ENCODE measurements at places on chromosomes 11 and 22.

- DNase-seq: no peak
Observed at GRCh38 chr11:17645190-17645970, 74.0 kb upstream of the MYOD1 start.

GRCh38 chr11:8038393-8038792 is 42.6 kb upstream of the TUB start:
- no peak for DNase-seq

DNA sequence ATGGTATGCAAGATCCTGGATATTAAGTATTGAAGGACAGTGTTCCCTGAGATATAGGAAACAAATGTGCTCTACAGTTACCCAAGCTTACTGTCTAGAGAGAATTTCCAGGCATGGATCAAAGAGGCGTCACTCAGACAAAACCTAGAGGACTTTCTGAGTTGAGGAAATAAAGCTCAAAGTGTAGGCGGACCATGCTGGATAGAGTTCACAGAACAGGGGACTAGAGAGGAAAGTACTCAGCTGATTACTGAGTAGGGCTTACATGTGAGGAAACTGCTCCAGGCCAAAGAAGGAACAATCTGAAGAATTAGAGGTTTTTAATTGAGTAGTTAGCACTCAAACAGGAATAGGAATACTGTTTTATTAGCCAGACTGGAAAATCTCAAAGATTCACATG is 193.3 kb downstream of the TMEM135 start:
- no peak for DNase-seq

GRCh38 chr11:130050257-130050656 is 19.4 kb upstream of the APLP2 start:
- no peak for DNase-seq

- no peak for DNase-seq
Observed at GRCh38 chr22:20204806-20205205, 54.0 kb upstream of the CCDC188 start.

DNA sequence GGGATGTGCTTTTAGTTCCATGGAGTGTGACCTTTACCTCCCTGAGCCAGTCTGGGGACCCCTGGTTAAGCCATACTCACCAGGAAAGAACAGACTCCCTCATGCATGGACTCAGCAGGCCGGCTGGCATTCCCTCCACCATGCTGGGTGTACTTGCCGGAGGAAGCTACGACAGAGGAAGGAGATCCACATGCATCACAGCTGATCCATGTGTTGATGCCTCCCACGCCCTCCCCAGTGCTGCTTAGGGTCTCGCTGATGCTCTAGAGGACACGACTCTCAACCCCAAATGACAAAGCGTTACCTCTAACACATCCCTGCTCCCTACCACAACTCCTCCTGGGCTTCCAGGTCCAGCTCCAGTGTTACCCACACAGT is 39.8 kb downstream of the GAB4 start:
- DNase-seq: no peak

DNA sequence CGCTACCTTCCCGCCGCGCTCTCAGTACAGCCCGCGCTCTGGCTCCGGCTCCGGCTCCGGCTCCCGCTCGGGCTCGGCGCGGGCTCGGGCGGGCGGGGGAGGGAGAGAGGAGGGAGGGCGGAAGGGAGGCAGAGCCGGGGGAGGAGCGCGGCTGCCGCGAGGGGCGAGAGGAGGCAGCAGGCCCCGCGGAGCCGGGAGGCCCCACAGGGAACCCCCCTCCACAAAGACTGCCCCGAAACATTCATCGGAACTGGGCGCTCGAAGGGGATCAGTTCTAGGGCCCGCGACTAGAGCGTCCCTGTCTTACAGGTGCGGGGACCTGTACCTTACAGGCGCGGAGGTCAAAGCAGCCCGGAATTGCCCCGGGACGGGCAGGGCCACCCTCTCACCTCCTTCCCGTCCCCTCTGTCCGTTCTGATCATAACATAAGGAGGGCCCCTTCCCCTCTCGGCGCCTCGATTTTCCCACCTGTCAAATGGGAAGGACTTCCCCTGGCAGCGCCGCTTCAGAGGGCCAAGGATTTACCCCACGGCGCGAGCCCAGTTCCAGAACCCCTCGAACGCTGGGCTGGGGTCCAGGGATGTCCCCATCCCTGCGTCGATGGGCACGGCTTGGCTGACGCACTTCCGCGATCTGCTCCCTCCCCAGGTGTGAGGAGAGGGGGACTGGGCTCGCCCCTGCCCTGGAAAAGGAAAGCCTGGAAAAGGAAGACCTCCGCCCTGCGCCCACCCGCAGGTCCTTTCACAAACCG is at the start of gene SHISA8:
SHISA8 (minus strand) TSS at position 40 of the 751 bp plus-strand sequence. CDS start 407 bp downstream, outside the sequence.
- DNase-seq: peak; percentile 39

DNA sequence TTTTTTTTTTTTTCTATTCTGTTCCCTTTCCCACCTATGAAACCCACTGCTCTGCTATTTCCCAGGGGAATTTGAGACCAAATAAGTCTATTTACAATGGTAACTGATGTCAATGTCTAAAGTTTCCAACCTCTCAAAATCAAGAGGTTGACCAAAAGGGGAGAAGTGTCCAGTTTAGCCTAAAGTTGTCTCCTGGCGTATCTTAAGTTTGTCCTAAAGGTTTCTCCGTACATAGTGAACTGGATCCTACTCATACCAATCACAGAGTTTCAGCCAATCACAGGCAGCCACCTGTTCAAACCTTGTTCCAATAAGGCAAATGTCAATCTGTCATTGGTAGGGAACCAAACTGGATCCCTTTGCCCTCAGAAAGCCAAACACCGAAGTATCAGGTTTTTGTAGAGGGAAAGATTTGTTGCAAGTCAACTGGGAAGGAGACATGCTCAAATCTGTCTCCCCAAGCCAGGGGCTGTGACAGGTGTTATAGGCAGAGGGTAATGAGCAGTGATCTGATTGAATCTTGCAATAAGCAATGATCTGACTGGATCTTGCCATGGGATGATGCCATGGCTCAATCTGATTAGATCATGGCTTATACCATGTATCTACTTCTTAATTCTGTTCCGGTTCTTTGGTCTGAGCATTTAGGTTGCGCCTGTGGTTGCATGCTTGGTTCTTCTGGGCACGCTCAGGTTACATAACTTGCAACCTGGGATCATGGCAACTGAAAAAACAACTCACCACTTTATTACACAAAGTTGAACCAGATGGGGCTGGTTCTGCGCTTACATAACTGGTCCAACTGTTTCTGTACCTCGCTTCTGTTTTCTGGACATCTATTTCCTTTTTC is 1.1 kb upstream of the VPS37C start:
- peak; percentile 57 for DNase-seq

- DNase-seq: no peak
Observed at GRCh38 chr11:119936426-119936825, 201.5 kb downstream of the TRIM29 start.

DNA sequence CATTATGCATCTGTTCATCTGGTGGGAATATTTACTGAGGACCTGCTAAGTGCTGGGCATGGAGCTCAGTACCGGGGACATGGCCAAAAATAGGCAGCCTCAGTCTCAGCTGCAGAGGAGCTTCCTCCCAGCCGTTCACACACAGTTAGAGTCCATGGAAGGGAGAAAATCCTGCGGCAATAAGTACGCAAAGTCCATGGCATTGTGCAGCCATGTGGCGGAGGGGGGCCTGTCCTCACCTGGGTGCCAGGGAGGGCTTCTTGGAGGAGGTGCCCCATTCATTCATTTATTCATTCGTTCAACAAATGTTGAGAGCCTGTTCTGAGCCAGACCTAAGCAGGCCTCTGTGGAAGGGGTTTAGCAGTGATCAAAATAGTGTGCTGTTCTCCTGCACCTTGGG is 59.3 kb upstream of the ANO1 start:
- no peak for DNase-seq

DNA sequence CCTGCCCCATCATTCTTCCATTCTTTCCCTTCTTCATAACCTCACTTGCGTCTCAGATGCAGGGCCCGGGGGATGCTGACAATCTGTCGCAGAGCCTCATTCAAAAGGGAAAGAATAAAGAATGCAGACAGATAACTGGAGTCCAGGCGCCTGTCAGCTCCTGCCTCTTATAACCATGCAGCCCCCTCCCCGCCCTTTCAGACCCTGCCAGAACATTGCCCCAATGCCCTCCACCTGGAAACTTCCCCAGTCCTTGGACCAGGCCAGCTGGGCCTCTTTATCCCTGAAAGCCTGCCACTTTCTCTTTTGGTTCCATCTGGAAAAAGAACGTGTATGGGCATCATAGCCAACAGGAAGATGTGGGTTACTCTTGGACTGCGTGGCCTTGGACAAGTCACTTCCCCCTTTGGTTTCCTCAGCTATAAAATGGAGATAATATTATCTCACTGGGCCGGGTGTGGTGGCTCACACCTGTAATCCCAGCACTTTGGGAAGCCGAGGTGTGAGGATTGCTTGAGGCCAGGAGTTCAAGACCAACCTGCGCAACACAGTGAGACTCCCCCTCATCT is 2.1 kb upstream of the TCF20 start:
- DNase-seq: no peak

DNA sequence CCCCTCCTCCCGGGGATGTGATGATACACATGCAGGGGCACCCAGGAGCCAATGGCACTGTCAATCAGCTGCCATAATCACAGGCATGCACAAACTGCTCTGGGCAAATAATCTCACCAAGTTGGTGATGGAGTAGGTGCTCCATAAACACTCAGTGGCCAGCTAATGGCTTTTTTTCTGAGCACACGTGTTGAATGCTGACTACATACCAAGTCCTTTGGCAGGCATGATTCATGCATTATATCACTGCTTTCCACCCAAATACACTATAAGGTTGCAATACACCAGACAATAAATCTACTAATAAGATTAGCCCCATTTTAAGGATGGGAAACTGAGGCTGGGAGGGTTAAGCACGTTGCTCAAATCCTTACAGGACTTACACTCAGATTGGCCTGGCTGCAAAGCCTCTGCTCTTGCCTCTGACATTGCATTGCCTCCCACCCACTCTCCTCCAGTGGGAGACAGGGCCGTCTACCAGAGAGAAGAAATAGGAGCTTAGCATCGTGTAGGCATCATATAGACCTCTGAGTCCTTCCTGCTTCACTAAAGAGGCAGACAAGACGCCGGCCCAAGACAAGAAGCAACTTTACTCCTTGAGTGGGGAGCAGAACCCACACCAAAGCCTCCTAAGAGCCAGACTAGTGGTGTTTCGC is 32.7 kb upstream of the ACCSL start:
- peak; percentile 80 for DNase-seq

- no peak for DNase-seq
Observed at GRCh38 chr11:35009944-35010342, 93.5 kb downstream of the PDHX start.

- peak; percentile 77 for DNase-seq
Observed at GRCh38 chr22:49827853-49828598, at the start of gene BRD1. Gene BRD1, minus strand, starts transcription at chr22:49827873. Its CDS starts 3,556 bp downstream, at chr22:49824317.

GRCh38 chr11:121476379-121477032 is 23.7 kb upstream of the SORL1-AS1 start:
- DNase-seq: no peak

DNA sequence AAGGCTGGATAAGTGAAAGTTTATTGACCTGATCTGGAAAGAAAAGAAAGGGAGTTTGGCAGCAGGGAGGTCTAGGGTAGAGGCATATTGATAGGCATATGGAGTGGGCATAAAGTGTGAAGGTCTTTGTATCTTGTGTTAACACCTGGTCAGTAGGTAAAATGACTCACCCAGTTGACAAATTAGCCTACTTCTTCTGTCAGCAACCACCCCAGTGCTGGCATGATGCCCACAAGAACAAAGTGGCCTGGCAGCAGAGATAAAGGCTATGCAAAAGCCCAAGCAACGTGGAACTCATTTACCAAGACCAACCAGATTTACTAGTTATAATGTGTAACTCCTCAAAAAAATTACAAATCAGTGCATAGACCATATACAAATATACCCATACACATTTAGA is 4.9 kb downstream of the OR10A3 start:
- no peak for DNase-seq

GRCh38 chr11:121887569-121887968 is 228.4 kb downstream of the BLID start:
- no peak for DNase-seq

GRCh38 chr22:21051831-21052400 is 6.2 kb downstream of the LRRC74B start:
- peak; percentile 28 for DNase-seq

- peak; percentile 78 for DNase-seq
Observed at GRCh38 chr11:26976389-26976788, 17.5 kb upstream of the FIBIN start.

DNA sequence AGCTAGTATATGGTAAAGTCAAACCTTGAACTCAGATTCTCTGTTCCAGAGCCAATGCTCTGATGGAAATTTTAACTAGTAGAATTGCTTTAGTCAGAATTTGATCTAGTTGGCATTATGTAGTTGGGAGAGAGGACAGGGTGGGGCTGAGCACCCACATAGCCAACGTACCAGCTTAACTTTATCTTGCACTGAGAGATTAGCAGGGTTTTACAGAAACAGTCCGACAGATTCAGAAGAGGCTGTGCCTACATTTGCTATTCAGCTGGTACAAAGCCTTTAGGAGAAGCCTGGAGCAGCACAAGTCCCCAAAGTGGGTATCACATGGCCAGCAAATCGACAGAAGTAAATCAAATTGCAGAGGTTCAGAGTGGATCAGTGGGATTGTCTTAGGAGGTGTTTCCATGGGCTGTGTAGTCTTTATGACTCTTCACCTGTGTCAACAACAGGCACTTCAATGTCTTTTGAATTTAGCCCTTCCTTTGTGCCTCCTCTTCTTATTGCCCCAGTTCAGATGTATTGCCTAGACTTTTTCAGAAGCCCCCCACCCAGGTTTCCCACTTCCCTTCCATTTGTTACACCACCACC is 7.3 kb upstream of the CSRP3 start:
- no peak for DNase-seq

GRCh38 chr22:41940832-41941765 is 5.9 kb downstream of the CENPM start:
- peak; percentile 77 for DNase-seq

DNA sequence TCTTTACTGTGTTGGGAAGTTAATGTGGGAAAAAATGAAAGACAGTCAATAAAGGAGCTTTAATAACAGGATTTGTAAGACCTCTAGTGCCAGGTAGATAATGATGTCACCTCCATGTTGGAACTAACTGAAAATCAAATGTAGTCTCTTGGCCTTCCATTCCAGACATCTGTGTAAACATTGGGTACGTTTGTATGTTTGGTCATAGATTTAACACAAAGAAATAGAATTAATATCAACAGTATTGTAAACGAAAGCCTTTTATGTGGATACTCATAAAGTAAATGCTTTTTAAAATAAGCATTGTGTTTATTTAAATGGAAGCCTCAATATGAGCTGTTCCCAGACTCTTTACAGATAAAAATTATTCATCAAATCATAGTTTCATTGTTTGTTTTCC is 605.7 kb downstream of the METTL15 start:
- DNase-seq: no peak

DNA sequence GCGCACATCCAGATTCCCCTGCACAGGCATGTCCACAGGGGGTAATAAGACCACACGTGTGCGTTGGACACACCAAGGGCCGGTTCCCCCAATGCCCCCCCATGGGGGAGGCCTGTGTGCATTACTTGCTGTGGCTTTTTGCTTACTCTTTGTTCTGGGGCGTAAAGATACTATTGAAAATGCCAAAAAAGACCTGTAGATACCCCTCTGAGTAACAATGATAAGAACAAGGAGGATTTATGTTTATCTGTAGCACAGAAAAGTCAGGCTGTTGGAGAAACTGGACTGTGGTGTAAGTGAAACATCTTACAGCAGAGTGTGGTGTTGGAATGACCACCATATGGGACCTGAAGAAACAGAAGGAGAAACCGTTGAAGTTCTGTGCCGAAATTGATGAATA is 103.2 kb downstream of the TBC1D22A start:
- no peak for DNase-seq

GRCh38 chr22:36658900-36659299 is 44.7 kb downstream of the CACNG2 start:
- DNase-seq: peak; percentile 16
